ENCODE measurements at places on chromosomes 3 and 15. TPM values are rescaled to one million over a fixed set of nuclear protein-coding genes. Genes with fewer than 3 reads are reported as not detected.

ZBTB47 gene
- total RNA-seq, result 19.6 TPM

RBPMS2 gene
- total RNA-seq, result 0.14 TPM

ARGFX gene
- total RNA-seq, result not detected

DUOXA1 gene
- total RNA-seq, result not detected

RBMS3 gene
- total RNA-seq, result 25.9 TPM

SI gene
- not detected for total RNA-seq

CCR5 gene
- total RNA-seq, result not detected

TP53BP1 gene
- 76.5 TPM for total RNA-seq

CLDN18 gene
- not detected for total RNA-seq

ZBED2 gene
- not detected for total RNA-seq
